Activated CD4-positive, alpha-beta T cell treated with anti-CD3 and anti-CD28 coated beads, Interleukin-2, amount 50 U/mL, for 1 hour (primary cell): ENCODE measurements at places on chromosomes 4 and X.

- no peak for DNase-seq
Observed at GRCh38 chr4:40730091-40730679, 19.6 kb upstream of the NSUN7 start.

DNA sequence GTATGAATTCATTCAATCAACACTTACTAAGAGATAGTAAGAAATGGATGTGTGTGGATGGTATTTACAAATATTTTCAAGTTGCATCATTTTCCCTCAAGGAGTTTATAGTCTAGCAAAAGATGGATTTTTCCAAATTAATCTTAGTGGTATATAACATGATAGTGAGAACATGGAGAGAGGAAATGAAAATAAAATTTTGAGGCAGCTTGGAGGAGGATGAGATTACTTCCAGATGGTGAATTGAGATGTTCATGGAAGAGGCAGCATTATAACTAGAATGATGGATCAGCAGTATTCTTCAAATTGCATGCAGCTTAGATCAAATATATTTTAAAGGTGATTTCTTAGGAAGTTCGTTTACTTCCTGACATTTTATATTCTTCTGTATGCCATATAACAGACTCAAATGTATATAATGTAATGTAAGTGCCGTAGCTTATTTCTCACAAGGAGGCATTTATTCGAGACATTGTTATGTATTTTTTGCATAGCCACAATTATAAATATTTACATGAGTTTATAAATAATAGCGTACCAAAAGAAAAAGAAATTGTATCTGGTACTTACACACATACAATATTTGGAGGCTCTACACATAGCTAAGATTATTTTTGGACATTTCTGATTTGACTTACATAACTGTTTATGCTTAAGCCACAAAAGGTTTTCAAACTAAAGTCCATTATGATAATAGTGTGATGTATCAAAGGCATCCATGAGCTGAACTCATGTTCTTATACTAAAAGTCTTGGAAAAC lies 439.4 kb downstream of the SPRY1 start:
- DNase-seq = no peak

GRCh38 chrX:143757887-143758286 lies 37.3 kb upstream of the SPANXN2 start:
- DNase-seq = no peak

DNA sequence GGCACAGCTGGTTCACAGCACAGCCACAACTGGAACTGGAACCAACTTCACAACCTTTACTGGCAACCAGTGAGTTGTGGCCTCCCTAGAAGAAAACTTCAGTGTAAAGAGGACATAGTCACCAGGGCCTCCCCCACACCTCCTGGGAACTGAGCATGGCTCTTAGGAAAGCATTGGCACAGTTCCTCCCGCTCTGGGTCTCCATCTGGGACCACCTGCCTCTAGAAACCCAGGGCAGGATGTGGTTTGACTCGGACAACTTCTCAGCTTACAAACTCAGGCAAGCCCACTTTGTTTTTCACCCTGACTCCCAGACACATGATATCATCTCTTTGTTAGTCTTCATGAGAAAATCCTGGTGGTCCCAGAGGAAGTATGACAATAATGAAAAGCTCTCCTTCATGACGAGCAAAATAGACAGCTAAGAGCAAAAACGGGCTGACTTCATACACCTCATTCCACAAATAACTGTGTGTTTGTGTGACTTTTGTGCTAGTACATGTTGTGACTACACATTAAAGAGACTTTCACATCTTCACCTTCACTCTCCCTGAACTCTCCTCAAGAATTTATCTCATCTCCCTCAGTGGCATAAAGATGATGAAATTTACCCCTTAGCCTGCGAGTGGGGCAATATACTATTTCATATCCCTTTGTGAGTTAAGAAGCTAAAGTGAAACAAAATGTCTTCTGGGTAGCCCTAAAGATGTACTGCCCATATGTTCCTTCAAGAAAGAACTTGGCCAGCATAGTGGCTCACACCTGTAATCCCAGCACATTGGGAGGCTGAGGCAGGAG lies 75.4 kb downstream of the SH3KBP1 start:
- DNase-seq = no peak

DNA sequence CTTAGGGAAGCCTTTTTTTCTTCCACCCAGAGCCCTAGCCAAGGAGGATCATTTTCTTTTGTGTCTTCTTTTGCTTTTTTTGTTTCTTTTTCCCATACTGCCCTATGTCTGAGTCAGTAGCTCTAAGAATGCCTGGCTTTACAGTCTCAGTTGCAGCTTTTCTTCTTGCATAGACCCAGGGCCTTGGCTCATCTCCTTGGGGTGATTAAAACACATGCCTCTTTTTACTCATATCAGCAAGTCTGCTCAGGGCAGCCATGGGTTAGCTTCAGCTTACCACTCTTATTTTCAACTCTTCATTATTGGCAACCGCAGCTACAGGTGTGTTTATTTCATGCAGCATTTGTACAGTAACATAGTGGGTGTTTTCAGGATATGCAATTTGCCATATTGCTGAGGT lies 196.5 kb downstream of the STK32B start:
- DNase-seq = no peak

DNA sequence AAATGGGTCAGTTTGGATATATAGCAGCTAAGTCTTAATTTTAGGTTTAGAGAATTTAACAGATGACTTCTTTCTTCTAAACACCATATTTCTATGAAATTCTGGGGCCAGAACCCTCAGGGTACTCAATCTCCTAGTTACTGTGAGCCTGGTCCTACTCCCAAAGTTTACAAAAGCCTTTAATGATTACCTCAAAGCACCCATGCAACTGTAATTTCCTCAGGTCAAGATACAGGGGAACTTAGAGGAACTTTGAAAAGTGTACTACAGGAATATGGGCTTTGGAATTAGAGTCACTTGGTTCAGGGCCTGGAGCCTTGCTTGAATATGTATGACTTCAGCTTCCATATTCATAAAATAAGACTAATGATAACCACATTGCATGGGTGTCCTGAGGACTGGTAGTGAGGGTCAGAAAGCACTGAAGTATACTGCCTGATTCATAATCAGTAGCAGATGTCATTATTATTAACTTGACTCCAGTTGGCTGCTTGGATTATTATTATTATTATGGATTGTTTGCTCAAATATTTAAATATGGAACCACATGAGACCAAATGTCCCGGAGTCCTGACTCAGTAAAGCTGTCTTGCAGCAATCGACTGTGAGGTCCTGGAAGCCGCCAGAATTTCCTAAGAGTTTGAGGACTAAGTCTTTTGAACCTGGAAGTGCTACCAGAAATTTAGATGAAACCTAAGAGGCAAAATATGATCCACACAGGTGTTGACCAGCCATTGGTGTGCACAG lies 2.0 kb upstream of the ADH7 start:
- DNase-seq = no peak
